Heart left ventricle (tissue), 16 donors: ENCODE measurements at places on chromosomes 1 and 21. TPM values are rescaled to one million over a fixed set of nuclear protein-coding genes. Genes with fewer than 3 reads are reported as not detected.

GRCh38 chr1:57424231-57425027 lies 569 bp upstream of the DAB1 start:
- DNase-seq, result peak; percentile 50

The ST6GALNAC3 gene
- total RNA-seq, result 3.4 TPM

- DNase-seq, result no peak
Observed at GRCh38 chr1:211737115-211738035, 62.0 kb upstream of the NEK2 start.

The ANKRD65 gene
- total RNA-seq, result 2.3 TPM

DNA sequence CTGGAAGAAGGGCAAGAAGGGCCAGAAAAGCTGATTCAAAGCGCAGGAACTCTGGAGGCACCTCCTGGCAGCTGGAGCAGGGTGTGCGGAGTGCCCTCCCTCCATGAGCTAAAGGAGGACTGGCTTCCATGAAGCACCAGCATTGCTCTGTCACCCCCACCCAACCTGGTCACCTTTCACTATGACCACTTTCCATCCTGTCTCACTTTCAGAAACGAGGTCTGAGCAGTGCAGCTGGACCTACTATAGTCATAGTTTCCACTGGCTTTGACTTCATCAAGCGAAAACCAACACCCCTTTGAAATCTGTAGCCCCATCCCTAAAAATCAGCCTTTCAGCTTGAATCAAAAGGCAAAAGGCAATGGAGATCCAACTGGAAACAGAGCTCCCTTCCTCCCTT lies 84.8 kb upstream of the CACNA1E start:
- DNase-seq, result no peak

The DMRTA2 gene
- total RNA-seq, result not detected
